ENCODE measurements at places on chromosomes 1 and 21. TPM values are rescaled to one million over a fixed set of nuclear protein-coding genes. Genes with fewer than 3 reads are reported as not detected.

KIFAP3 gene
- total RNA-seq, result 34.2 TPM

PLD5 gene
- total RNA-seq, result 0.29 TPM

- DNase-seq, result no peak
Observed at GRCh38 chr1:157695417-157695816, 5.2 kb downstream of the FCRL3 start.

GRCh38 chr1:33908324-33908956 lies 44.6 kb downstream of the HMGB4 start:
- DNase-seq, result no peak
